ENCODE measurements at places on chromosomes 6 and 20.

DNA sequence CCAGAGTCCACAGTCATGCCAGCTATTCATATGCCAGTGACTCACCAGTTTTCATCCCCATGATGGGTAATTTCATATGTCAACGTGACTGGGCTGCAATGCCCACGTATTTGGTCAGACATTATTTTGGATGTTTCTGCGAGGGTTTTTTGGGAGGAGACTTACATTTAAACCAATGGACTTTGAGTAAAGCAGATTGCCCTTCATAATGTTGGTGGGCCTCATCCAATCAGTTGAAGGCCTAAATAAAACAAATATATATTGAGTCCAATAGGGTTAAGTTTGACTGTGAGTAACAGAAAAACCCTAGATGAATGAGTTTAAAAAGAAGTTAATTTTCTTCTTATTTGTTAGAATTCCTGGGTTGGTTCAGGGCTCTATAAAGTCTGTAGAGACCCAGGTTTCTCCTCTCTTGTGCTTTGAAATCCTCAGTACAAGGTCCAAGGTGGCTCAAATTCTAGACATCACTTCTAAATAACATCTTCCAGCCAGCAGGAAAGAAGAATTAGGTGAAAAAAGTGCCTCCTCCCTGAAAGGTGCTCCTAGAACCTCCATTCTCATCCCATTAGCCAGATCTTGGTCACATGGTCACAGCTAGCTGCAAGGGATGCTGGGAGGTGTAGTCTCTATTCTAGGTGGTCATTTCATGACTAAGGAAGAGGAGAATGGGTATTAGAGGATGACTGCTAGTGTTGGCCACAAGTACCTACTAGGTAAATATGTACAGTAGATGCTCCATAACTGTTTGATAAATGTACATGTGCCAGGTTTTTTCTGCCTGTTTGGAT, 16.7 kb upstream of the NEDD9 start:
- no peak for DNase-seq

DNA sequence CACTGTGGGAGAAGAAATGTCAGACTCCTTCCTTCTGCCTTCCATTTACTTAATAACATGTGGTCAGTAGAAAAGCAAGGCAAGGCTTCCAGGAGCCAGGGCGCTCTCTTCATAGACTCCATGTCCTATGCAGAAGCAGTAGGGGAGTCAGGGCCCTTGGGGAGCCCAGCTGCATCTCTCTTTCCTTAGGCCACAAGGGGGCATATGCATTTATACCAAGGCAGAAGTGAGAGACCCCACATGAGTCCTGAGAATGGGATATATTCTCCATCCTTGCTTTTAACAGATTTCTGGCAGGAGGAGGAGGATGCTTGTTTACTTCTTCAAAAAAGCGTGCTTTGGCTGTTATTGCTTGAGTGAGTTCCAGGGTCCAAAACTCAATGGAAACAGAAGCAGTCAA, 198.5 kb downstream of the HIVEP2 start:
- peak; percentile 15 for DNase-seq

DNA sequence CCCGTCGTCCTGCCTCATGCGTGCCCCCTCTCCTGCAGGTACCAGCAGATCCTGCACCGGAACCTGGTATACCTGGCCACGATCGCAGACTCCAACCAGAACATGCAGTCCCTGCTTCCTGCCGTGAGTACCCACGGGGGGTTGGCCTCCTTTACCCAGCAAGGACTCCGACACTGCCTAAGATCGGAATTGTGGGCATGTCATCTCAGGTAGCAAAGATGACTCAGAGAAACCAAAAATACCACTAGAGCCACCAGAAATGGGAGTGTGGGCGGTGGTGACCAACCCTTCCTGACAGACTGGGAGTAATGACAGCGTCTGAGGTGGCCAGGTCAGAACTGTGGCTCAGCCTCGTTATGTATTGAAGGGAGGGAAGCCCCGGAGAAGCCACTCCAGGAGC, 16.3 kb downstream of the SS18L1 start:
- DNase-seq, result no peak

DNA sequence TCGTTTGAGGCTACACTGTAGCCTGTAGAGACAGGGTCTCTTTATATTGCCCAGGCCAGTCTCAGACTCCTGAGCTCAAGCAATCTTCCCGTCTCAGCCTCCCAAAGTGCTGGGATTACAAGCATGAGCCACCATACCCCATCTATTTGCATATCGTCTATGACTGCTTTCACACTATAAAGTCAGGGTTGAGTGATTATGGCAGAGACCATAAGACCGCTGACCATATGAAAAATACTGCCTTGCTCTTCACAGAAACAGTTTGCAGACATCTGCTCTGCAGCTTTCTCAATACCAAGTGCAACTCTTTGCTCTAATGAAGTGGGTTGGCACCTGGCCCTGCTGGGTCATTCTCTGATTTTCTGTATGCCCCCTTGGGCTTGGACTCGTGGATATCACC, 79.5 kb upstream of the PAK5 start:
- DNase-seq, result no peak

DNA sequence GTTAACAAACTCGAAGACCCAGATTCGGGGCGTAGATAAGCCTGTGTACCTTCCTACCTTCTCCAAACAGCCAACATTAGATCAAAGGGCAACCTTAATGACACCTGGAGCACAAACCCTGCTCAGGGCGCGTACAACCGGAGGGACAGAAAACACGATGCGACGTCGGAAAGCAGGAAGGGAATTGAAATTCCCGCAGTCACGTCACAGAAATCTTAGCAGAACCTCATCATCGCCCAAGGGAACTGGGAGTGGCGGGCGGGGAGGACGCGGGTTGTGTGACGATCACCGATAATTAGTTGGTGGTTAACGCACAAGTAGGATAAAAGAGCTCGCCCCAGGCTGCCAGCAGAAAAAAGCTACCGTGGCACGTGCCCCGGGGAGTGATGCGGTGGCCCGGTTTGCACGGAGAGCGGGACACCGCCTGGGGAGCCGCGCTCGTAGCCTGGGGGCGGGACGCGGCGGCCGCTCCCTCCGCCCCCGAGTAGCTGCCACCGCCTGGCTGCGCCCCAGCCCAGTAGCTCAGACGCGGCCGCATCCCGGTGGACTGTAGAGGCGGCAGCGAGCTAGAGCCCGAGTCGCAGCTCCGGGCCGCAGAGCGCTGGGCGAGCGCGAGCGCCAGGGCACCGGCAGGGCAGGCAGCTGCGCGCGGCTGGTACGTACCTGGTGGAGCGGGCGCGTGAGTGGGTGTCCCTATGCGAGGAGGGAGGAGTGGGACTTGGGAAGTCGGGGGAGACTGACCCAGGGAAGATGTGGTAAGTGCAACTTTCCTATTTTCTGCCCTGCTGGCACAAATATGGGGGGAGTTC, at the start of gene PKIB:
Gene PKIB, plus strand, starts transcription at position 525 of the 809 bp plus-strand sequence. CDS start 107,390 bp downstream, outside the sequence.
- DNase-seq, result peak; percentile 55

DNA sequence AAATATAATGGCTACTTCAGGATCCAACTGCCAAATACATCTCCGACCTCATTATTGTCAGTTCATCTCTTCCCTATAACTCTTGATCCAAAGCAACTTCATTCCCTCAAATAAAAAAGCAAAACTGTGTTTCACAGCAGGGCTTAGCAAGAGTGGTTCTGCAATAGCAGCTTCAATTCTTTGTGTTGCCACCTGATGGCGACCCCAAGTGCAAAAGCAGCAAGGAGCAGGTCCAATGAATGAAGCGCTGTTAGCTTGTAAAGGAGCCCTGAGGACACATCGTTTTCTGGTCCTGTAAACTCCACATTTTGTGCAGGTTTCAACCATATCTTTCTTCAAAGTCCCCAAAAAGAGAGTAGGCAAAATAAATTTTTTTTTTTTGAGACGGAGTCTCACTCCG, 19.6 kb downstream of the RTN4IP1 start:
- DNase-seq, result no peak

- no peak for DNase-seq
Observed at GRCh38 chr6:31796993-31797385, 1.4 kb upstream of the VARS1 start.

- no peak for DNase-seq
Observed at GRCh38 chr6:145875496-145876211, 61.1 kb upstream of the FBXO30 start.

- DNase-seq, result no peak
Observed at GRCh38 chr20:3749087-3749688, 16.7 kb downstream of the HSPA12B start.

GRCh38 chr6:6006006-6006427, 708 bp downstream of the NRN1 start:
- no peak for DNase-seq

GRCh38 chr6:135168766-135169165, 12.3 kb upstream of the MYB start:
- no peak for DNase-seq
